ENCODE measurements at places on chromosomes 3 and 15. TPM values are rescaled to one million over a fixed set of nuclear protein-coding genes. Genes with fewer than 3 reads are reported as not detected.

The C2CD4A gene
- 0.53 TPM for total RNA-seq

The ACKR2 gene
- total RNA-seq = 36.1 TPM

The ACAP2 gene
- total RNA-seq = 20.0 TPM

The DNAH12 gene
- 0.29 TPM for total RNA-seq

The MYL3 gene
- 0.64 TPM for total RNA-seq

The CSTA gene
- total RNA-seq = 11.6 TPM

The TTLL13 gene
- total RNA-seq = not detected

The GPR176 gene
- 2.1 TPM for total RNA-seq

The FNDC3B gene
- total RNA-seq = 79.3 TPM

The ROBO2 gene
- 0.43 TPM for total RNA-seq

The GOLGA8K gene
- total RNA-seq = 0.95 TPM

The PTPRG gene
- total RNA-seq = 19.8 TPM

The CACNA2D3 gene
- not detected for total RNA-seq

The GHRL gene
- total RNA-seq = not detected

The ROPN1B gene
- not detected for total RNA-seq

The FSD2 gene
- not detected for total RNA-seq

The SKOR1 gene
- total RNA-seq = 0.07 TPM

The ZNF860 gene
- total RNA-seq = 0.13 TPM

The USF3 gene
- 19.2 TPM for total RNA-seq

The PLSCR2 gene
- total RNA-seq = not detected

DNA sequence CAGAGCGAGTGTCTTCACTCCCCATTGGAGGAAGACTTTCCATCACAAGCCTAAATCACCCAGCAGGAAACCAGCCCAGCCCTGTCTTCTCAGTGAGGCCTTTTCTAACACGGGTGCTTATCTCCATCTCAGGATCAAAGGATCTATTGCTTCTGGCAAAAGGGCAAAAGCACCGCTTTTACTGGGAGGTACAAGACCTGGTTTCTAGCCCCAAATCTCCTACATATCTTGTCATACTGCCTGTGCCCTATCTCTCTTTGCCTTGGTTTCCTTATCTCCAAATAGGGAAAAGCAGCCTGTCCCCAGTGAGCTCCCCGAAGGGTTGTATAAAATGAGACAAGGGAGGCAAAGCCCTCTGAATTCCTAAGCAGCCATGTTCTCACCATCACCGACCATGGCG, 5.2 kb downstream of the GLB1 start:
- no peak for DNase-seq

DNA sequence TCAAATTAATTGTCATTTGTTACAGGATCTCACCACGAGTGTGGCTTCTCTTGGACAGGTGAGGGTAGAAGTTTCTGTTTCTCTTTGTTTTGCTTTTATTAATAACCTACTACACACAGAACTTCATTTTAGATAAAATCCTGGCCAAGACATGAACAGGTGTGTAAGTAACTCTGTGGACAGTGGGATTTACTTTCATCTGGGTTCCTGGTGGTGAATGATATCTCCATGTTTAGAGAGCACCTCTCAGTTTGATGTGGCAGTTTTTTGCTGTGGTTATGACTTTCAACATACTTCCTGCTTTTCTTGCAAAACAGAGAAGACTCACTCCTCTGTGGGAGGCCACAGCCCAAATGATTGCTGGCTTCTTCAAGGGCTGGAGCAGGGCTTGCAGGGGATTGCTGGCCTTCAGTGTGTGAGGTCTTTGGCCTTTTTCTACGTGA, 71.1 kb upstream of the XCR1 start:
- no peak for DNase-seq

- DNase-seq = no peak
These were observed 136.9 kb upstream of the PFN2 start for GRCh38 chr3:150107429-150108175.

- DNase-seq = no peak
These were observed 99.6 kb downstream of the ABI3BP start for GRCh38 chr3:100893590-100893989.

DNA sequence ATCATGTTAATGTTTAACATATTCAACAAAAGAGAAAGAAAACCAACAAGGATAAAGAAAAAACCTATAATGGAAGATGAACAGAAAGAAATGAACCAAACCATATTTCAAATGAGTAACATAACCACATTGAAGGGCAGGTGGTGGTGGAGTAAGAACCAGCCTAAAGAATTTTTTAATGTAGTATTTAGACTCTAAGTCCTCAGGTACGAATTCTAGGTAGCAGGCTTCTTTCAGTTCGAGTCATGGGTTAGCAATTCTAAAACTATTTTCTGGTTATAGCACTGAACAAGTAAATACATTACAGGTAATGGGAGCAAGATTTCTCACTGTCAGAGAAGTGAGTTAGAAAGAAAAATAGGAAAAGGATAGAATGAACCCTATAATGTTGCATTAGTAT, 24.4 kb downstream of the DCBLD2 start:
- no peak for DNase-seq

DNA sequence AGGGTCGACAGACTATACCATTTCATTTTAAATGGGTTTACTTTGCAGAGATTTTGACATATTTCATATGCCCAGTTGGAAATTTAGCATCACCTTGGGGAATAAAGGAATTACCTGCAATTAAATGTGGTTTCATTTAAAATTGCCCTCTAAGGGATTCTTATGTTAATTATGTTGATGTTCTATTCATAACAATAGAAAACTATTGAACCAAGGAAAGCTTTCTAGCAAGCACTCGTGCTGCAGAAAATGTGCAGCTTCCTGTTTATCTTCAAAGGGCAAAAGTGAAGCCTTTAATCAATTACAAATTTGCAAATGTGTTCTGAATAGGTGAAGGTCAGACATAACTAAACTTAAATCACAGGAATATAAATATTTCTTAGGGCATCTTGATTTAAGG, 352.1 kb downstream of the CHST2 start:
- no peak for DNase-seq

DNA sequence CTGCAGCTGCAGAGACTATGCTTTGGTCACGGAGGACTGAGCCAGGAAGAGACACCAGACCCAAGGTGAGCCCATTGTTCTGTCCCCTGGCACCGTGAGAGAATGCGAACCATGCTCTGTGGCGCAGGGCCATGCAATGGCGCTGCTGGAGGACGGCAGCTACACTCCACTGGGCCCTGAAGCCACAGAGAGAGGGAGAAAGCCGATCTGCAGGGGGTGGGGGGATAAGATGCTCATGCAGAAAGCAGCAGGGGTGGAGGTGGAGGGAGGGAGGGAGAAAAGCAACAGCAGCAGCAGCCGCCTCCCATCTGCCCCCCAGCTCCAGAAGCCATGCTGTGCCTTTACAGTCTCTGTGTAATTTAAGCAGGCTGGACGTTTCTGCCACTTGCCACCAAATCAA, 5.3 kb downstream of the BDH1 start:
- no peak for DNase-seq

DNA sequence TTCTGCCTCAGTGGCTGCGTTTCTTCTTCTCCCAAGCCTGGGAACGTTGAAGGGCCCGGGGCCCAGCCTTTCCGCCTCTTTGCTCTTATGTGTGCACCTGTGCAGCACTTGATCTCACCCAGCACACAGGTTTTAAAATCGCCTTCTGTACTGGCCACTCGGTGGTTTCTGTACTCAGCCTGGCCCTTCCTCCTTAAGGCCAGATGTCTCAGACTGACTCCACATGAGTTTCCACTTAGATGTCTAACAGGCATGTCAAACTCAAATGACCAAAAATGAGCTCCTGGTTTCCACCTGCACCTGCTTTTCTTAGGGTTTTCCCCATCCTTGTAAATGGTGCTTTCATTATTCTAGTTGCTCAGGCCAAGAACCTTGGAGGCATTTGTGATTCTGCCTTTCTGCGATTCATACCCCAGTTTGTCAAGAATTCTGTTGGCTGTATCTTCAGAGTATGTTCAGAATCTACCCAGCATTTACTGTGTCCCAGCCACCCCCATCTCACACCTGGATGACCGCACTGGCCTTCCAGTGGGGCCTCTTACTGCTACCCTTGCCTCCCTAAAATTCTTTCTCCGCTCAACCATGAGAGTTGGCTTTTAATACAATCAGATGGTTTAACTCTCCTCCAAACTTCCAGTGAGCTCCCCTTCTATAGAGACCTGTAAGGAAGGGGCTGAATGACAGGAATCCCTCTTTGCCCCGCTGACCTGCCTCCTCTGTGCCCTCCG, 2.2 kb upstream of the TRAK1 start:
- DNase-seq = no peak

DNA sequence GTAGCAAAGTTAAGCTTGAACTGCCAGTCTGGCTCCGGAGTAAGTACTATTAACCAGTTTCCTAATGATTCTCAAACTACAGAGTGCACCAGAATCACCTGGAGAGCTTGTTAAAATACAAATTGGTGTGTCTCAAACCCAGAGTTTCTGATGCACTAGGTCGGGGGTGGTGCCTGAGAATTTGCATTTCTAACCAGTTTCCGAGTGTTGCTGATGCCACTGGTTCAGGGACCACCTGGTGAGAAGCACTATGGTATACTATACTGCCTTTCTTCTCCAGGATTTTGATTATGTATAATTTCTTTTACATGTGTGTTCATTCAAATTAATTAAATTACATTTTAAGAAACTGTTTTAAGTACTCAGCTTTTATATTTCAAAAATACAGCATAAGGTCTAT, 48.8 kb upstream of the PLSCR5 start:
- DNase-seq = no peak

GRCh38 chr15:45129651-45130129, at the start of the genes DUOX1 and DUOXA1:
DUOX1 (plus strand) TSS chr15:45129994; CDS start chr15:45131967, 1,973 bp downstream.
DUOXA1 (minus strand) TSS chr15:45129879; CDS start chr15:45123014, 6,865 bp downstream.
- DNase-seq = no peak

GRCh38 chr3:14877469-14877868, 58.7 kb downstream of the FGD5 start:
- DNase-seq = no peak

- no peak for DNase-seq
These were observed 692.7 kb upstream of the ALCAM start for GRCh38 chr3:104673981-104674380.

GRCh38 chr3:174441588-174442301, 417.4 kb upstream of the NAALADL2 start:
- no peak for DNase-seq

- DNase-seq = no peak
These were observed 194.7 kb downstream of the SQOR start for GRCh38 chr15:45829336-45830153.

GRCh38 chr3:25107918-25108617, 320.0 kb upstream of the RARB start:
- DNase-seq = no peak

GRCh38 chr3:118110211-118110610, 924.4 kb downstream of the IGSF11 start:
- no peak for DNase-seq

GRCh38 chr3:109275702-109276293, 40.5 kb downstream of the DPPA2 start:
- peak; percentile 50 for DNase-seq

- DNase-seq = no peak
These were observed 31.4 kb upstream of the TKT start for GRCh38 chr3:53287131-53287629.

- DNase-seq = no peak
These were observed 150.7 kb downstream of the LRTM1 start for GRCh38 chr3:54777141-54777540.

- no peak for DNase-seq
These were observed 12.5 kb downstream of the SLC6A6 start for GRCh38 chr3:14414846-14415464.

- DNase-seq = no peak
These were observed 12.8 kb upstream of the CFAP44 start for GRCh38 chr3:113454057-113454456.

- DNase-seq = no peak
These were observed 464.1 kb upstream of the TPRG1 start for GRCh38 chr3:188707381-188708288.

- peak; percentile 77 for DNase-seq
These were observed 252.5 kb downstream of the SUCLG2 start for GRCh38 chr3:67401921-67402320.

- no peak for DNase-seq
These were observed 428.9 kb upstream of the THRB start for GRCh38 chr3:24923570-24923969.

- no peak for DNase-seq
These were observed 245.0 kb downstream of the ZMAT3 start for GRCh38 chr3:178826435-178827123.

DNA sequence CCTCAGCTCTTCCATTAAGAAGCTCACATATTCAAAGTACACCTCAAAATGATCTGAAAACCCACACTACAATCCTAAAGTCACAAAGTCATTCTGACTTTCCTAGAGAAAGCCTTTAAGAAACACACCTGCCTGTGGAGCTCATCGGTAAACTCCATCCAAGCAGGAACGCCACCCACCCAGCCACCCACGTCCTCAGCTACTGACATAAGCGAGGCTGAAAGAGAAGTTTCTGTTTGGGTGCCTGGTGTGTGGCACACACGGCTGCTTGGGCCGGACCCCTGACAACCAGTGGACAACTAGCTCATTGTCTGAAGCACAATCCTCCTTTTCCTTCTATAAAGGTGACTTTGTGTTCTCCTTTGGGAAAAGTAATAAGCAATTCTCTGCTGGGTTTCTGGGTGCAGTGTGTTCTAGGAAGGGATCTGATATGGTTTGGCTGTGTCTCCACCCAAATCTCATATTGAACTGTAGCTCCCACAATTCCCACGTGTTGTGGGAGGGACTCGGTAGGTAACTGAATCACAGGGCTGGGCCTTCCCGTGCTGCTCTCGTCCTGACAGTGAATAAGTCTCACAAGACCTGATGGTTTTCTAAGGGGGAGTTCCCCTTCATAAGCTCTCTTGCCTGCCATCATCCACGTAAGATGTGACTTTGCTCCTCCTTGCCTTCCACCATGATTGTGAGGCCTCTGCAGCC, 26.1 kb downstream of the FAM174B start:
- no peak for DNase-seq

GRCh38 chr3:134552784-134553183, 66.9 kb downstream of the CEP63 start:
- no peak for DNase-seq

All from right lobe of liver (tissue), 6 donors.